ENCODE measurements at places on chromosomes 2 and 18.

- no peak for DNase-seq
Measured at GRCh38 chr2:43160778-43161177, 65.6 kb downstream of the ZFP36L2 start.

- DNase-seq, result no peak
Measured at GRCh38 chr2:46470114-46470628, 9.2 kb upstream of the TMEM247 start.

DNA sequence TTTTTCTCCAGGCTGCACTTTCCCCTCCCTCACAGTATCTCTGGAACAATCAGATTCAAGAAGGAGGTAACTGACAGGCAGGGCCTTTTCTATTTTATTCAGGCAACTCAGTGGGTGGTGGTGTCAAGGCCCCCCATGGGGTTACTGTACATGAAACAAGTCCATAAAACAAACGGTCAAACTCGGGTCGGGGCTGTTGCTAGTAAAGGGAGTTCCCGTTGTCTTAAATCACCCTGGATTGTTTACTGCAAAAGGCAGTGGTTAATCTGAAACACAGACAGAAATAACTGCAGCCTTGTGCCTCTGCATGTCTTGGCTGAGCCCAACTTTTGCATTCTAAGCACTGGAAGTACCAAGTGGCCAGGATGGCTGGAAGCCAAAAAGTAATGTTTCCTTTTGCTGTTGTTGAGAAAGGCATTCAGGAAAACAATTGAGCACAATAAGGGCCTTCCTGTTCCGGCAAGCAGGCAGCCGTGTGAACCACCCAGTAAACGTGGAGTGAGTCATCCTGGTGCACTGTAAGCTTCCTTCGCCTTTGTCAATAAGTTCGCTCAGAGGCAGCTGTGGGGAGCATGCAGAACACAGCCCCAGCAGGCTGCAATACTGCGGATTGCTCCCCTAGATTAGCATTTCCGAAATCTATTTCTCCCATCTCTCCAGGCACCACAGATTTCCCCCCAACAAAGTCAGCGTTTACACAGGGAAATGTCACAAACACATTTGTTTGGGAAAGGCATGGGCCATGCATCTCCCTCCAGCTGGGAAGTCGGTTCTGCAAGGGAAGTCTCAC is 149.6 kb downstream of the IRS1 start:
- DNase-seq, result peak; percentile 3

DNA sequence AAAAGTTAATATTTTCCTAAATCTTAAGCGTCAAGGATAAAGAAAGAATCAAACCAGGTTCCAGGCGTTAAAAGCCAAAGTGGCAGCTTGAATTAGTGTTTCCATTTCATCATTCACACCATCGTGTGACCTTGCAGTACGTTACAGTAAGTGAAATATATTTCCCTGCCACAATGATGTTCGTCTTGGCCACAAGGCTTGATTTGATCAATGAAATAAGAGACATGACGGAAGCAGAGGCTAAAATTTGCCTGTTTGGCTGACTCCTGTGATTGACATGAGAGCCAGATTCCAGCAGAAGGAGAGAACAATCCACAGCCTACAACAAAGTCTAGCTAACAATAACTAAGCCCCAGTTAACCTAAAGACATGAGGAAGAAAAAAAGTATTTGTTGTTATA is 62.0 kb downstream of the ASXL2 start:
- no peak for DNase-seq

DNA sequence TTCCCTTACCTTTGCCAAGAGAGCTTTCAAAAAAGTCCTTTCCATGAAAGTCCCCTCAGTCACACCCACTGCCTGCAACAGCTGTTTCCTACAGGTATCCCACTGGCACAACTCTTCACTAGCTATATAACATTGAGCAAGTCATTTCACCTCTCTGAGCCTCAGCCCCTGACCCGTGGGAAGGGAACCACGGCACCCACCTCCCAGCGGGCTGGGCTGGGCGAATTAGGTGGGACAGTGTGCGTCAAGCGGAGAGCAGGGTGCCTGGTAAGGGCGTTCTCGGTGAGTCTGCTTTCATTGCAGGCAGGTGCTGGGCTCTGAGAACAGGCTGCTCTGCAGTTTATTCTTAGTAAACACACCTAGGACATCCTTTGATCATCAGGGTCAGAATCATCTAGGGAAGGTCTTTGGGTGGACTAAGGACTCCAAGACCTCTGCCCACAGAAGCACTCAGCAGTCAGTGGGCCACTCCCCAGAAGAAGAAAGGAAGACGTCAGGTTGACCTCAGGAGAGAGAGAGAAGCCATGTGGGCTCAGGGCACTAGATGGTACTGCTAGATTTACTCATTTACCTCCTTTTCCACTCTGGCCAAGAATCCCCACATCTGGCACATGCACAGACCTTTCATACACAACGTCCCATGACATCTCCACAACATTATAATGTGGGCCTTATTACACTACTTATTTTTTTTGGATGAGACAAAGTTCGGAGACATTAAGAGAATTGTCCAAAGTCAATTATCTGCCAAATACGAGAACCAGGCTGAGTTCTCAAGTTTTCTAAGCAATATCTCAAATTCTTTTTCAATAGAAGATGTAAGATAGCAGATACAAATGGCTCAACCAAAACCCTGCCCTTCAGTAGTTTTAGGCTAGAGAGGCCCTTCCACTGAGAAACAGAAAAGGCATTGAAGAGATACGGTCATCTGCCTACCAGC is 79.9 kb downstream of the GALNT14 start:
- no peak for DNase-seq

DNA sequence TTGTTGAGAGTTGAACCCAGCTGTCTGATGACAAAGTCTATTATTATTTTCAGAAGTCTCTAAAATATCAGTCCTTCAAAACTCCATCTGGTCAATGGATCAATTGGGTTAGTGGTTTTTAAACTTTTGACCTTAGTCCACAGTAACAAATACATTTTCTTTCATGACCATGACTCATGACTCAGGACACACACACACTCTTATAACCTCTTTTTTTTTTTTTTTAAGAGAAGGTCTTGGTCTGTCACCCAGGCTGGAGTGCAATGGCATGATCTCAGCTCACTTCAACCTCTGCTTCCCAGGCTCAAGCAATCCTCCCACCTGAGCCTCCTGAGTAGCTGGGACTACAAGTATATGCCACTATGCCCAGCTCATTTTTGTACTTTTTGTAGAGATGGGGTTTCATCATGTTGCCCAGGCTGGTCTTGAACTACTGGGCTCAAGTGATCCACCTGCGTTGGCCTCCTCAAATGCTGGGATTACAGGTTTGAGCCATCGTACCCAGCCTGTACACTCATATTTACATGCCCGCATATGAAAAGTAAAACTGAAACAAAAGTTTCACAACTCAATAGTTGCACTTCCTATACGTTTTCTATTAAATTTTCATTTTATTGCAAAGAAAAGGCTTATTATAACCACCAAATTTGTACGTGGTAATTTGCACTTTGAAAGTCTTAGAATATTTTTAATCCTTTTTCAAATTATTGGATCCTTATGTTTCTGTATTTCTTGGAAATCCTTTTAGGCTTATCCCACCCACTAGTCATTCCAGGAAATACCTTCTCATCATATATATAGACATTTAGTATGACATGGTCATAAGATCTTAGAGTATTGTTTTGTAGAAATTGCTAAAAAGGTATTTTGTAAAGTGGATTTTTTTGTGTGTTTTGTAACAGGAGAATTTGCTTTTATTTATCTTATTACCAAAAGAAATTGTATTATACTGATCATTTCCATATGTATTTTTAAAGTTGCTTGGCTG is 199.0 kb downstream of the LPIN1 start:
- no peak for DNase-seq

GRCh38 chr2:23691565-23691964 is 235.4 kb downstream of the ATAD2B start:
- DNase-seq, result no peak

DNA sequence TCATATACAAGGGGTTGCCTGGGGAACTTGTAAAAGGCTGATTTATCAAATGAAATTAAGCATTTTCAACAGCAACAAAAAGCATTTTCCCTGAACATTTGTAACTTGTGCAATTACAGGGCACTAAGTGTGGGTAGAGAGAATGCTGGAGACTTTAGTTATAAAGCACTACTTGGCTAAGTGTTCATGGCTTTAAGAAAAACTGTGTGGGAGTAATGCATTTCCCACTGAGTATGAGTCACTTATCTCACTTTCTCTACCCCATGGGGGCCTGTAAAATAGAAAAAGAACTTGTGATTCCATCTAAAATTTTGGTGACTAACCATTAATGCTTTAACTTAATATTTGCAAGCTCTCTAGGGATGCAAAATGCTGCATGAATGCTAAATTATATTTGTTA is 193.4 kb downstream of the CCDC102B start:
- no peak for DNase-seq

DNA sequence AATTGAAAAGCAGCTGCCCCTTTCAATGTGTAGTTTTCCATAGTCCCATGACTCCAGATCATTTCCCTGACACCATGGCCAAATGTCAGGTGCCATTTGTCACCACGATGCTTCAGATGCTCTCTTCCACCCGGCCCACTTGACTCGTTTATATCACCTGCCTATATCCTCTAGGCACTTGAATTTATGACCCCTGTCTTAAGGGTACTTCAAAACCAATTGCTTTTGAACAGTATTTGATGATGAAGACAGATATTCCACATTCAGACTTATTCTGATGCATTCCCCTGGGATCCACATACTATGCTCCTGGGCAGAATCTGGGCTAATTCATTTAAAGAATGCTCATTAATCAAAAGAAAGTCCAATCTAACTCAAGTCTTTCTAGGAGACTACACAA is 16.9 kb upstream of the RHBDD1 start:
- DNase-seq, result no peak

DNA sequence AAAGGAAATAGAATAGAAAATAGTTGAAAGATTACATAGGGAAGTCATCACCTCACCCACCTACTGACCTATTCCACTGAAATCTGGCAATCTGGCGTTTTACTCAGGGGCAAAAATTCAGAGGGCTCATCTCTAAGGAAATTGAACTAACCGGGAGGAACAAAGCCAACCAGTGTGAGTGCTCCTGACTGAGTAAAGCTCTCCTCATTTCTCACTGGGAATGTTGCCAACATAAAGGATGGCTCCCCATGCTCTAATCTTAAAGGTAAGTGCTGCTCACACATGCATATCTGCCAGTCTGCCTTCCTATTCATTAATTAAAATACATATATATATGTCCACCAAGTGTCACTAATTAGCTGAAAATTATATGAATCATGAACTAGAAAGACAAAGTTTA is 13.5 kb upstream of the DOK6 start:
- no peak for DNase-seq

DNA sequence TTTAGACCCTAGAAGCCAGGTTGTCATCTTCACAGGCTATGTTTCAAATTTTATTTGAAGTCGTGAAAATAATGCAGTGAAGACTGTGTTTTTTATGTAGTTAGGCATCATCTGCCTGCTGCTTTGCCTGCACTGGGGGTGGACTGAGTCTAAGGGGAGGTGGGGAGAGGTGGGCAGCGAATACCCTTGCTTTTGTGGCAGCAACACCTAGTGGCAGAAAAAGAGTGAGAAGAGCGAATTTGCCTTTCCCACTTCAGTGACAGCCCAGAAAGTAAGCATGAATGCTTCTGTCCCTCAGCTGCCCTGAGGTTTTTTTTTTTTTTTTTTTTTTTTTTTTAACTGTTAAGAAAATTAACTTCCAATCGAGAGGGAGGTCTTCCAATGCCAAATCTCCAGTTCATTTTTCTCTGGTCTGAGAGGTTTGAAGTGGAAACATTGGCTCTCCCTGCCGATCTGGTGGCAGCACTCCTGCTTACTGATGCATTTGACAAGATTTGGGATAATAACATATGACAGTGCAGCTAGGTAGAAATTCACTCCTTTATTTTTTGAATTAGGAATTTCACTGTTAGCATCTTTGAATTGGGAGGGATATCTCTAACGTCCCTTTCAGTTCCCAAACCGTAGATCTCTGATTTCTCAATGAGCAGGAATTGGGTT is 60.3 kb upstream of the LYPD6B start:
- DNase-seq, result no peak

DNA sequence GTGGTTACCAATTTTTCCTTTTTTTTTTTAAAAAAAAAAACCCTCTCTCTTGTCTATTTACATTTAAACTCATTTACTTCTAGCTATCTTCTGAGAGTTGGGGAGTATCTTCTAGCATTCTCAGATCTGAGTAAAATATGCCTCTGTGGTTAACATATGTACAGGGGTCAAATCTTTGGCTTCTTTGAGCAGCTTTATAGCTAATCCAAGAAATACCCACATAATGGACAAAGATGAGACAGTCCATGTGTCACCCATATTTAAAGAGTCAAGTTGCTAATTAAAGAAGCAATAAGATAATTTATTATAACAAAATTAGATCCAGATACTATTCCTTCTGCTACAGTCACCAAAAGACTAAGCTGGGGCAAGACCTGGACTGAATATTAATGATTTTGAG is 139.0 kb upstream of the HNRNPA3 start:
- DNase-seq, result no peak

DNA sequence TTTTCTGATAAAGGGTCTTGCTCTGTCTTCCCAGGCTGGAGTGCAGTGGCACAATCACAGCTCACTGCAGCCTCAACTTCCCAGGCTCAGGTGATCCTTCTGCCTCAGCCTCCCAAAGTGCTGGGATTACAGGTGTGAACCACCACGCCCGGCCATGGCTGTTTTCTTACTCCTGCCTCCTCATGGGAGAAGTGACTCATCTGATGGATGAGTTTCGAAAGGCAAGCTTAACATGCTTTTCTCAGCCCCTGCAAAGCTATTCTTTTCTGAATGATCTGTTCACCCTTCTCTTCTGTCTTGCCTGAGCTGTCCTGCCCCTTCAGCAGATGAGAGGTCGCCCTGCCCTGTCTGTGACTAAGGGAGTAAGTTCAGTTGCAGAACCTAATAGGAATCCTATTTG is 929 bp upstream of the CREG2 start:
- no peak for DNase-seq

GRCh38 chr18:11997466-11997865 is 16.2 kb downstream of the IMPA2 start:
- DNase-seq, result no peak

- DNase-seq, result no peak
Measured at GRCh38 chr2:120779781-120780283, 44.2 kb downstream of the GLI2 start.

- no peak for DNase-seq
Measured at GRCh38 chr18:12694032-12694431, 8.5 kb downstream of the CEP76 start.

DNA sequence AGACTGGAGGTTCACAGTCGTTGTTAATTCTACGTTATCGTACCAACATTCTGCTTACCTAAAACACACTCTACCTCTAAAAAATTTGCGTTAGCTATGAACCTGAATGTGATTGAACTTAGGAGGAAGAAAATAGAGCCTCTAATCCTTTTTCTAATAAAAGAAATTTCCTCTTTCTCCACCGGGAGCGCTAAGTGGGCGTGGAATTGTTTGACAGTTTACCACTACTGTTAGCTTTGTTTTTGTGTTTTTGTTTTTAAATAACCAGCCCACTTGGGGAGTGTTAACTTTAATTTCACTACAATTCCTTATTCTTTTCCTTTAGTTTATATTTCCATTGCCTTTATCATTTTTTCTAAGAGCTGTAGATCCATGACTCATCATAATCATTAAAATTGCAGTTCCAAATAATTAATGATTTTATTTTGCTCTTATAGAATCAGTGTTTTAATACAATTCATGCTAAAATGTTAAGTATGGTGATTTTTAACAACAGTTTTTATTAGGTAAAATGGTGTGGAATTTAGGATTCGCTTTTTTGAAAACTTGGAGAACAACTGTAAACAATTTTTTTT is 55.0 kb upstream of the ITM2C start:
- DNase-seq, result no peak

All from stimulated activated CD8-positive, alpha-beta memory T cell treated with anti-CD3 and anti-CD28 coated beads, Interleukin-2, amount 100 ng/mL, for 48 hours (primary cell).